ENCODE measurements at places on chromosomes 3 and 15.

- DNase-seq: no peak
Measured at GRCh38 chr3:55725681-55726500, 238.8 kb upstream of the WNT5A start.

DNA sequence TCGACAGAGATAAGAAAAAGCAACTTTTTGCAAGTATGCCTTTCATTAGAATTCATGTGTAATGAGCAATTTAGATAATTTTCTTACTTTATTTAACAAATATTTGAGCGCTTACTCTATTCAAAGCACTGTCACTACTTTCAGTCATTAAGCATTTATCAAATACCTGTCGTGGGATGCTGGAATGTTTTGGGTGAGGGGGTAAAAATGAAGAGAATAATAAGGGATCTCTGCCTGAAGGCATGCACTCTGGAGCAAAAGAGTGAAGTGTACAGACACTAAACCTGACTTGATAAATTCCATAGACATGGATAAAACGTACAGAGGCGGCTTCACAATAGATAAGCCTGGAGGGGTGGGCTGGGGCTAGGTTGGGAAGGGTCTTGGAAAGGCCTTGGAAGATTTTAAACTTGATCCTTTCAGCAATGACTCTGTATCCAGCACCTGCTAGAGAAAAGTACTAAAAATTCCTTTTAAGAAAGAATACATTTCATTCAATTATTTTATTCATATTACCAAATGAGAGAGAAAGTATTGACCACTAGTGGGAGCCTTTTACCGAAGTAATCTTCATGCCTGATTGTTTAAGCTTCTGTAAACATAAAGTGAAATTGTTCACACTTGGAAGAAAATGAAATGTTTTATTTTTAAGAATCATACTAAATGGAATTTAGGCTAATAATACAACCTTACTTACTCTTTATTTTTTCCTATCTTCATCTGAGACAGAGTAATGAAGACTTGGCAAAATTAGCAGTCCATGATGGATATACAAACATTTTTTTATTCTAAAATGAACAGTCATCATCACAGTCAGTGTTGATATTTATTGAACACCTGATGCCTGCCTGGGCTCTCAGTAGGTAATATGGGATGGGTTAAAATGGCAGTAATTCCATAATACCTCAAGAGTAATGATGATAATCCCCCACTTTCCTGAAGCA is 113.2 kb downstream of the PPP2R3A start:
- DNase-seq: no peak

GRCh38 chr15:78104566-78105475 is 12.5 kb downstream of the SH2D7 start:
- DNase-seq: no peak

- DNase-seq: no peak
Measured at GRCh38 chr3:10352146-10352911, 31.4 kb upstream of the SEC13 start.

GRCh38 chr3:129563332-129563731 is 20.4 kb downstream of the H1-8 start:
- no peak for DNase-seq

DNA sequence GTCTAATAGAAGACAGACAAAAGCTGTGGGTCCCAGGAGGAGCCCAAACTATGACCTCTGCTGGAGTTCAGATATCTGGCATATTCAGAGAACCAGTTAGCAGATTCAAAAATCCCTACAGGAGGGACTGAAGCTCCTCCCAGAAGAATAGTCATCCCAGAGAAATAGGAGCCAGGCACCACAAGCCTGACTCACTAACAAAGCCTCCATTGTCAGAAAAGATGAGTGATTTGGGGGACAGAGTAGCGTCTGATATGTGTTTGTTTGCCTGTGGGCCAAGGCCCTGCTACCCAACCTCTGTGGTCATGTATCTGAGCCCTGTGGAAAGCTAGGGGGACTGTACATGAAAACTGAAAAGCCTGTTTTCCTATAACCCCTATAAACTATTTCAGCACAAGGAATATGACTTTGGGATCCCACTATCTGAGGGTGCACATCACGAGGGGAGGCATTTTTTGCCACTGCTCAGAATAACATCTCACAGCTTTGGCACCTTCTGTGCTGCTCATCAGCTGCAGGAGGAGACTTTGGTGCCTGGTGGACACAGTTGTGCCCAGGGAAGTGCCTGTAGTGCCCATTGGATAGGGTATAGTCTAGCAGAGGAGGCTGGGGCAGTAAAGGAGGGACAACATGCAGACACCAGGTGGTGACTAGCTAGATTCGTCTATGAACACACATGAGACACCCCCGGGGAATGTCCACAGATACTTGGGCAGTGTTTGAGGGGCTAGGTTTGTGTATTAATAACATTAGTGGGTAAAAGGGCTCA is 9.7 kb upstream of the LARP6 start:
- DNase-seq: no peak
